Upper lobe of left lung (tissue), 6 donors: ENCODE measurements at places on chromosomes 1 and 21. TPM values are rescaled to one million over a fixed set of nuclear protein-coding genes. Genes with fewer than 3 reads are reported as not detected.

The S100B gene
- total RNA-seq, result 4.5 TPM

The SPRR5 gene
- total RNA-seq, result not detected

The CNR2 gene
- 0.17 TPM for total RNA-seq

The RASSF5 gene
- 55.1 TPM for total RNA-seq

The CD2 gene
- total RNA-seq, result 4.9 TPM

The AIRE gene
- not detected for total RNA-seq

The MCOLN3 gene
- total RNA-seq, result 5.5 TPM

The EFNA3 gene
- 1.0 TPM for total RNA-seq

The XCL1 gene
- 0.30 TPM for total RNA-seq

The SLC16A4 gene
- total RNA-seq, result 17.7 TPM

The C1orf185 gene
- not detected for total RNA-seq

The KRTAP13-2 gene
- total RNA-seq, result not detected

The LYPD8 gene
- total RNA-seq, result not detected
